ENCODE measurements at places on chromosomes 3 and 15. TPM values are rescaled to one million over a fixed set of nuclear protein-coding genes. Genes with fewer than 3 reads are reported as not detected.

- peak; percentile 63 for DNase-seq
Observed at GRCh38 chr3:56988458-56989168, 71.9 kb upstream of the SPATA12 start.

GRCh38 chr3:15924914-15925313 is 127.1 kb upstream of the ANKRD28 start:
- DNase-seq = no peak

GRCh38 chr3:72582211-72582878 is 265.9 kb downstream of the SHQ1 start:
- DNase-seq = no peak

GRCh38 chr15:62472616-62473299 is 307.7 kb upstream of the C2CD4B start:
- DNase-seq = no peak

DNA sequence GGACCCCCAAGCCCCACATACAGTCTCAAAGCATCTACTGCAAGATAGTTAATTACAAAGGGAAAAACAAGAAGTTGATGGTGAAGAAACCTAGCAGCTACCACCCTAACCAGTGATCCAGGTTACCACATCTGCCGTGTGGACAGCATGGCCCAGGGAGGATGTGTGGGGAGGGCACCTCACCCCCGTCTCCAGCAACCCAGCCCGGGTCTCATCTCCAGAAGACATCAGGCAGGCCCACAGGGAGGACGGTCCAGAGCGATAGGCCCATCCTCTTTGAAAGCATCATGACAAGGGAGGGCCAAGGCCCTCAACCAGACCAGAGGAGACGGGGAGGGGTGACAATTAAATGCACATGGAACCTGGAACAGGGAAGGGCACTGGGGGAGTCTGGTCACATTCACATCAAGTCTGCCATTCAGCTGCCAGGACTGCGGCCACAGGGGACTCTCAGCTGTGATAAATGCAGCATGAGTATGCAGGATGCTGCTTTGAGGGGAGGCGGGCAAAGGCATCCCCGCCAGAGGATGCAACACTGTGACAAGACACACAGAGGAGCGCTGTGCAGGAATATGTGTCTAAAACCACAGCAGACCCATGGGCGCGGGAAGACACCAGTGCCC is 18.8 kb downstream of the ZXDC start:
- DNase-seq = no peak

GRCh38 chr15:64464276-64465005 is 4.1 kb downstream of the ZNF609 start:
- DNase-seq = no peak

DNA sequence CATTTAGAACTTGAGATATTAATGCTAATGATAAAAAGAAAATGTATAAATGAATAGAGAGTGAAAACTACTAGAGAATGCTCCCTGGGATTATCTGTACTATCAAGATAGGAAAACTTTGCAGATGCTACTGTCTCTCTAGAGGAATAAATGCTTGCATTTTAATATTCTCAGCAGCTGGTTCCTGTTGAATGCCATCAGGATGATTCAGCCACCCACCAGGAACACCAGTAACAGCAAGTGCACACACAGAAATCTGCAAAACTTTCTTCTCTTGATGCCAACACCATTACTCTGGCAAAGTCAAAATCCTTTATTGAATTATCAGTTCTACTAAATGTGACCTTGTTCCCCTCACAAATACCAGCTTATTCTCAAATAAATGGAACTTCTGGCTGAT is 148.4 kb downstream of the TIGIT start:
- DNase-seq = no peak

- DNase-seq = no peak
Observed at GRCh38 chr3:46110701-46111493, 83.6 kb upstream of the XCR1 start.

Gene MFGE8
- 90.3 TPM for total RNA-seq

Gene GRK7
- 0.15 TPM for total RNA-seq

Gene SERPINI1
- total RNA-seq = 2.1 TPM

Gene CEP70
- 14.9 TPM for total RNA-seq

Measured in naive thymus-derived CD4-positive, alpha-beta T cell (primary cell).